ENCODE measurements at places on chromosomes 11 and 22. TPM values are rescaled to one million over a fixed set of nuclear protein-coding genes. Genes with fewer than 3 reads are reported as not detected.

- no peak overlapping the region for H3K27ac ChIP-seq
- H3K4me3 ChIP-seq = no peak overlapping the region
- peaks cover 4% of the 10 kb centered on the region for H3K4me1 ChIP-seq
- no peaks in the 10 kb centered on the region for H3K36me3 ChIP-seq
- peak; percentile 31 for DNase-seq
- H3K27me3 ChIP-seq = peaks cover 65% of the 10 kb centered on the region
These were observed 1335.0 kb downstream of the BRD1 start for GRCh38 chr22:48492366-48493320.

GRCh38 chr11:88170673-88171072 lies 4.6 kb downstream of the RAB38 start:
- H3K4me3 ChIP-seq = no peak overlapping the region
- H3K27me3 ChIP-seq = peaks cover 2% of the 10 kb centered on the region
- no peak for DNase-seq
- H3K27ac ChIP-seq = no peak overlapping the region

- H3K27ac ChIP-seq = no peak overlapping the region
- H3K4me1 ChIP-seq = no peaks in the 10 kb centered on the region
- DNase-seq = no peak
- no peaks in the 10 kb centered on the region for H3K36me3 ChIP-seq
- H3K27me3 ChIP-seq = no peaks in the 10 kb centered on the region
- no peak overlapping the region for H3K4me3 ChIP-seq
These were observed 388.8 kb downstream of the LUZP2 start for GRCh38 chr11:24885580-24886173.

DNA sequence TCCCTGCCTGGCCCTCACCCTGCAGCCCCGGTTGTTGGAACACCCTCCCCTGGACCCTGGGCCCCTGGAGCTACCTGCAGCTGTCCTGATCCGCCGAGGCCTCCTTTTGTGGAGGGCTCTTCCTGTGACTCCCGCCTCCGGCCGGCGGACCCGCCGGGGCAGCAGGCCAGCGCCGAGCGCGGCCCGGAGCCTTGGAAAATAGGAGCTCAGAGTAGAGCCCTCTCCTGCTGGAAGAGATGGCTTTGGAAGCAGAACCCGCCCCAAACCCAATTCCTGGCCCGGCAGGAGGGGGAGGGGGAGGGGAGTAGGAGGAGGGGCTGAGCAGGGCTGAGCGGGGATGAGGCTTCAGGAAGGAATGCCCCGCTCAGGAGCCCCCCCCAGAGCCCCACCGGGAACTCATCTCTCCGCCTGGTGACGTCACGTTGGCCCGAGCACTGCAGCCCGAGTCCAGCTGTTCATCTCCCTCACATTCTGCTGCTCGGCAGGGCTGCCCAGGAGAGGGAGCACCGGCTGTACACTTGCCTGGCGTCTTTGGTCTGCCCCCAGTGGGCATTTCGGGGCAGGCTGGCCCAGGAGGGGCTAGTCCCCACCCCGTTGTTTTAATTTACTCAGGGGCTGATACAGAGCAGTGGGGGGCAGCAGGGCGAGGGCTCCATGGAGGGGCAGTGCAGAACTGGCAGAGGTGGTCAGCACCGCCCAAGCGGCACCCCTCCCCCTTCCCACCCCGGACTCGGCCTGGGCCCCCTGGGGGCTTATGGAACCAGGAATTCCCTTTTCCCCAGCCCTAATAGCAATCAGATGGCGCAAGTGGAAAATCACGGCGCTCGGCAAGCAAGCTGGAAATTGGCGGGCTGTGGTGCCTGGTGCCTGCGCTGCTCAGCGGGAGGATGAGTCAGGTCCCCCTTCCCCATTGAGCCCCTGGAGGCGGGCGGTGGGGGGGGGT lies at the start of gene MRGPRF:
TSS of gene MRGPRF (minus strand) at position 238 of the 943 bp plus-strand sequence. CDS start 3,345 bp downstream, outside the sequence.
- peaks cover 50% of the 10 kb centered on the region for H3K27me3 ChIP-seq
- no peak within 1 kb of the TSS for H3K27ac ChIP-seq
- H3K4me3 ChIP-seq = no peak within 1 kb of the TSS

DNA sequence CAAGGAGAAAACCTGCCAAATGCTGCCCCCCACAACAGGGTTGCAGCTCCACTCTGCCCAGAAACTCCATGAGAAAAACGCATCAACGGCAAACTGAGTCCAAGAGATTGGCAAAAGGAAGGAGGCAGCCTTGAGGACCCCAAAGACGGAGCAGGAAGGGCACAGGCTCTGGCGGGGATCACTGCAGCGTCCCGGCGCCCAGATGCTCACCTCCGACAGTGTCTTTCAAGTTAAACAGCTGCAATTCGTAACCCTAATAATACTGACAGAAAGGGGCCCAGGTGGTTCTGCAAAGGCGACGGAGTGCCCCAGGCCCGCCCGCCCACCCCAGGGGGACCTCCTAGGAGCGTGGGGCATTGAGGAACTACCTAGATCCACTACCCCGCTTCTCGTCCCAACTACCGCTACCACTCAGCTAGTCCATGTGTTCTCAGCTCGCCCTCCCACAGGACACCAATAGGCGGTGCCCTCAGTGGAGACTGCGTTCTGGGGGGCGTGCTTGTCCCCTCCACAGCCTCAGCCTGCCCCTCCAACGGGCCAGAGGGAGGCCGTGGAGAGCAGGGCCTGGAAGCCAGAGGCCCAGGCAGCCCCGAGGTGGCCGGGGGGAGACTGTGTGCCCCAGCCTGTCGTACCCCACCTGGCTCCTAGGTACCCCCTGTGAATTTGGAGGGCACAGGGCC lies 127.4 kb downstream of the PHF21B start:
- H3K27me3 ChIP-seq = no peaks in the 10 kb centered on the region
- no peaks in the 10 kb centered on the region for H3K36me3 ChIP-seq
- H3K4me1 ChIP-seq = no peaks in the 10 kb centered on the region
- no peak overlapping the region for H3K27ac ChIP-seq
- H3K4me3 ChIP-seq = no peak overlapping the region
- DNase-seq = no peak

DNA sequence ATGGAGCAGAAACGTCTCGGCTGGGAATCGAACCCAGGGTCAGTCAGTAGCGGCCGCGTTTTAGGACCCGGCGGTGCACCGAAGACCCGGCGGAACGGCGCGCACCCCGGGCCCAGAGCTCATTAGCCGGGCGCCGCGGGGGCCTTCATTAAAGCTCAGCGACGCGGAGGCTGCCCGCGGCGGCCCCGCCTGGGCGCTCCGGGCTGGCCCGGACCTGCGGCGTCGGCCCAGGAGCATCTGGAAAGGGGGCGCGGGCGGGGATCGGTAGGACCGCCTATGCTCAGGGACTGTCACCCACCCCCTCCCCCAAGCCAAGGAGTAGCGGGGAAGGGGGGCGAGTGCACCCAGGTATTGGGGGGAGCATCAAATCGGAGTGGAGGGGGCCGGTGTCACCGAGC lies 52.2 kb downstream of the CYTH4 start:
- no peak overlapping the region for H3K4me3 ChIP-seq
- DNase-seq = no peak
- no peaks in the 10 kb centered on the region for H3K36me3 ChIP-seq

GRCh38 chr11:11826260-11826659 lies 15.5 kb upstream of the USP47 start:
- H3K36me3 ChIP-seq = no peaks in the 10 kb centered on the region
- no peak for DNase-seq
- no peaks in the 10 kb centered on the region for H3K4me1 ChIP-seq
- no peaks in the 10 kb centered on the region for H3K27me3 ChIP-seq
- H3K4me3 ChIP-seq = no peak overlapping the region
- H3K27ac ChIP-seq = no peak overlapping the region

- peaks cover 3% of the 10 kb centered on the region for H3K36me3 ChIP-seq
- H3K27me3 ChIP-seq = no peaks in the 10 kb centered on the region
These were observed at the start of gene C1QTNF6 for GRCh38 chr22:37187891-37188761. TSS of gene C1QTNF6 (minus strand) at chr22:37188247. CDS start at chr22:37188213, 34 bp downstream.

GRCh38 chr22:17764036-17764435 lies 10.2 kb downstream of the BID start:
- no peaks in the 10 kb centered on the region for H3K36me3 ChIP-seq
- no peak for DNase-seq
- peak overlapping the region; percentile 28 for H3K27ac ChIP-seq

DNA sequence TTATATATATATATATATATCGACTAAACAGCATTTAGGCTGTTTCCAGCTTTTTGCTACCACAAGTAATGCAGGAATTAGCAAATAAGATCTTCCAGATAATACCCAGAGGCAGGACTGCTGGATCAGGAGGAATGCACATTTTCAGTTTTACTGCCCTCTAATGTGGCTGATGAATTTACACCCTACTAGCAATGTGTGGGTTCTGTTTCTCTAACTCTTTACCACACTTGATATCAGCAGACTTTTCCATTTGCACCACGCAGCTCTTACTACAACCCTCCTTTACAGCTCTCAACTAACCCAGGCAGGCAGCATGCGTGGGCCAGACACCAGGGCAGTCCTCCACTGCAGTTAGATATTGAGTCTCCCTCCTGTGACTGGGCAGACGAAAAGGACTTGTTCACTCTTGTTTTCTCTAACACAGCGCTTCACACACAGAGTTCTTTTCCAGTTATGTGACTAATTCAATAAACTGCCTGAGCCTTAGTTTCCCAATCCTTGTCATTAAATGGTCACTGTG lies 67.7 kb downstream of the IGLL5 start:
- H3K4me1 ChIP-seq = no peaks in the 10 kb centered on the region
- no peaks in the 10 kb centered on the region for H3K36me3 ChIP-seq
- no peak overlapping the region for H3K27ac ChIP-seq
- DNase-seq = no peak

GRCh38 chr11:69121021-69121420 lies 34.7 kb upstream of the SMIM38 start:
- H3K27me3 ChIP-seq = no peaks in the 10 kb centered on the region
- H3K27ac ChIP-seq = no peak overlapping the region
- no peak overlapping the region for H3K4me3 ChIP-seq
- DNase-seq = no peak
- no peaks in the 10 kb centered on the region for H3K4me1 ChIP-seq

GRCh38 chr11:26551186-26551801 lies 20.8 kb downstream of the MUC15 start:
- DNase-seq = no peak
- H3K36me3 ChIP-seq = no peaks in the 10 kb centered on the region
- no peak overlapping the region for H3K4me3 ChIP-seq
- H3K4me1 ChIP-seq = no peaks in the 10 kb centered on the region

DNA sequence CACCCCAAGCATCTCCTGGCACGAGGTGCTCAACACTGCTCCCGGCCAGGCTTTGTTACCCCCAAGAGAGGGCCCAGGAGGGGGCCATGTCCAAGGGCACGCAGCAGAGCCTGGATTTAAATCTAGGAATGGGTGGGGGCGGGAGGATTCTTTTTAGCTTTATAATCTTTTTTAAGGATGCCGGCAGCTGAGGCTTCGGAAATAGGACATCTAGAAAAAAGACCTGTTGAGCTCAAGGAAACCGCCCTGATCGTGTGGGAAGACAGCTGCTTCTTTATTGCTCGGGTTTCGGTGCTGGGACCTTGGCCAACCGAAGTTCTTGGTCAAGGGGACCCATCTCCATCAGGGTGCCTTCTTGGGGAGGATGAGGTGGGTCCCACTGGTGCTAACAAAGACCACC lies 317.9 kb downstream of the CTTN start:
- no peaks in the 10 kb centered on the region for H3K36me3 ChIP-seq
- no peaks in the 10 kb centered on the region for H3K4me1 ChIP-seq

- peaks cover 12% of the 10 kb centered on the region for H3K4me1 ChIP-seq
- H3K4me3 ChIP-seq = no peak overlapping the region
- DNase-seq = no peak
These were observed 5.2 kb downstream of the IRAG1 start for GRCh38 chr11:10688401-10688800.

The C11orf87 gene
- total RNA-seq = not detected

The VSIG10L2 gene
- 0.09 TPM for total RNA-seq

The NXPE1 gene
- total RNA-seq = 0.05 TPM

The TMEM121B gene
- total RNA-seq = 0.09 TPM

The GDPD4 gene
- total RNA-seq = not detected

The RPS25 gene
- 2,320 TPM for total RNA-seq

The OR2AT4 gene
- not detected for total RNA-seq

The F2 gene
- total RNA-seq = 0.14 TPM

The ST14 gene
- 13.7 TPM for total RNA-seq

The OMP gene
- total RNA-seq = not detected

Measured in thymus (tissue), 14 donors.